ENCODE measurements at places on chromosomes 3 and 15. TPM values are rescaled to one million over a fixed set of nuclear protein-coding genes. Genes with fewer than 3 reads are reported as not detected.

DNA sequence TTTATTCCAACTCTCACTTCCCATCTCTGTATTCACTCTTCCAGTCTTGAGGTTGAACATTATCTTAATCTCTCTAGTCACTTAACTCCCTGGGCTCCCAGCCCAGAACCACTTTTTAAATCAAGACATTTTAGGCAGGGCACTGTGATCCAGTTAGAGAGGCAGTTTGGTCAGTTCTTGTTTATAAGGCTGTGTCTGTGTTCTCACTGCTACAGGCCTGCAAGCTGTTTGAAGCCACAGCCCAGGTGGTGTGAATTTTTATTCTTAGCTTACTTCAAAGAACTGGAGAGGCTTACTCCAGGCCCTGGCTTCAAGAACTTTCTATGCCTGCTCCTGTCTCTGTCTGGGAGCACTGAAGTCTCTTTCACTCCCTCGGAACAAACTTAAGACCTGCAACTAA is 906.1 kb downstream of the CADM2 start:
- no peak for DNase-seq

The RCCD1 gene
- 18.5 TPM for total RNA-seq

GRCh38 chr3:89335693-89336092 is 228.3 kb downstream of the EPHA3 start:
- DNase-seq, result no peak

The FILIP1L gene
- total RNA-seq, result 17.1 TPM

DNA sequence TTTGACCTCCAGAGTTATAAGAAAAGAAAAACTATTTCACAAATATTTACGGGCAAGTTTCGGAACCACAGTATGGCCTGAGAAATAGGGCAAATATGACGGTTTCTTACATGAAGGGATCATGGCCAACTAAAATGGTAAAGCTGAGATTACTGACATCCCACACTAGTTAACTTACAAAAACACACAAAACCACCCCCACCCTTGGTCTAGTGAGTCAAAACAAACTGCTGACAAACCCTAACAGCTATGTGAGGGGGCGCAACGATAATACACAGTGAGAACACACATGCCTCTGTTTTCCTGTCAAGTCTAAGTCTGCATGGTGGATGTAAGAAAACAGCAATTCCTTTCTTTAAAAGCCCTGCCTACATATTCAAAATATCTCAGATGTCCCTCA is 32.3 kb downstream of the CBLB start:
- DNase-seq, result no peak

DNA sequence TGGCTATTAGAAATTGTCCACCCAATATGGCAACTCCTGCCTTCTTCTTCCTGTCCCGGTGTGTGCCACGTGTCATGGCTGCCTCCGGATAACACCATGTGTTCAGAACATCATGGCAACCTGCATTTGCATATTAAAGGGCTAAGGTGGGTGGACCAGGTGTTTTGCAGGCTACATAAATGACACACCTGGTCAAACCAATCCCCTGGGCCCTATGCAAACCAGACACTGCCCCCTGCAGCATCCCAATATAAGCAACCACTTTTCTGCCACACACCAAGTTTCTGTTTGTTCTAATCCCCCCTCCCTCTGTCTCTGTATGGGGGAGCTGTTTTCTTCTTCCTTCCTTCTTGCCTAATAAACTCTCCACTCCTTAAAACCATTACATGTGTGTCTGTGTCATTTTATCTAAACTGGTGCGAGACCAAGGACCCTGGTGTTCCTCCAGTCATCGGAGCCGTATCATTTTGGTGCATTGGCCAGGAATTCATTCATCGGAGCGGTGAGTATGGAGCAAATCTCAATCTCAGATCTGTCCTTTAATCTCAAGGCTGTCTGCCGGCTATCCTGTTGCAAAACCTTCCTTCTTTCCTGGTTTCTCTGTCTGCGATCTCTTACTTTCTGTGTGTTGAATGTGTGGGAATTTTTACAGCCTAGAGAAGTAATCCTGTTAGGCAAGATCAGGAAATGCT is 44.5 kb downstream of the NCEH1 start:
- no peak for DNase-seq

GRCh38 chr3:172397716-172398405 is 50.4 kb downstream of the GHSR start:
- no peak for DNase-seq

GRCh38 chr15:60922736-60923135 is 306.4 kb downstream of the RORA start:
- DNase-seq, result no peak

The CHRD gene
- 8.7 TPM for total RNA-seq

The GASK1A gene
- total RNA-seq, result 10.0 TPM

- DNase-seq, result peak; percentile 55
These were observed 42.7 kb upstream of the PRICKLE2 start for GRCh38 chr3:64267721-64268604.

DNA sequence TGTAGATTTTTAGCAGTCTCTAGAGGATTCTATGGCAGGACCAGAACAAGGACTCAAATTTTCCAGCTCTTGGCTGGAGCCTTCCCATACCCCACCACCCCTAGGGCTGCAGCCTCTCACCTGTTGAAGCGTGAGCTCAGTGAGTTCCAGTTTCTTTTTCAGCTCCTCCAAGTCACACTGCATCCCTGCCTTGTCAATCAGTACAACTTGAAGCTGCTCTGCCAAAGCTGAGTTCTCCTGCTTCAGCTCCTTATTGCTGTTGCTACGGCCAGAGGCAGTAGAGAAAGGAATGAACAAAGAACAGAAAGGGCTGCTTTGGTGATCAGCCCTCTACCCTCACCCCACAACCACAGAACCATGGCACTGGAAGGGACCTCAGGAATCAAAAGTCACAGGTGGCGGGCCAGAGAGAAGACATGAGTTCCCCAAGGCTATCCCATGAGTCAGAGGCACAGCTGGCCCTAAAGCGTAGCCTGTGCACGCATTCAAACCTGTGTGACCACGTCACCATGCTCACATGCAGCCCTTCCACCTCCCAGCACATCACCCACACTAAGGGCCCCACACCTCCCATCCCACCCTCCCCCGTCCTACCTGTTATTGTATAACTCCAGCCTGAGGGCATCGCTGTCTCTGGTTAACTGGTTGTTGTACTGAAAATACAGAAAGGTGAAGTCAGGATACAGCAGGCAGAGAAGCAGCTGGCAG is 83.3 kb upstream of the C2CD4B start:
- DNase-seq, result no peak

DNA sequence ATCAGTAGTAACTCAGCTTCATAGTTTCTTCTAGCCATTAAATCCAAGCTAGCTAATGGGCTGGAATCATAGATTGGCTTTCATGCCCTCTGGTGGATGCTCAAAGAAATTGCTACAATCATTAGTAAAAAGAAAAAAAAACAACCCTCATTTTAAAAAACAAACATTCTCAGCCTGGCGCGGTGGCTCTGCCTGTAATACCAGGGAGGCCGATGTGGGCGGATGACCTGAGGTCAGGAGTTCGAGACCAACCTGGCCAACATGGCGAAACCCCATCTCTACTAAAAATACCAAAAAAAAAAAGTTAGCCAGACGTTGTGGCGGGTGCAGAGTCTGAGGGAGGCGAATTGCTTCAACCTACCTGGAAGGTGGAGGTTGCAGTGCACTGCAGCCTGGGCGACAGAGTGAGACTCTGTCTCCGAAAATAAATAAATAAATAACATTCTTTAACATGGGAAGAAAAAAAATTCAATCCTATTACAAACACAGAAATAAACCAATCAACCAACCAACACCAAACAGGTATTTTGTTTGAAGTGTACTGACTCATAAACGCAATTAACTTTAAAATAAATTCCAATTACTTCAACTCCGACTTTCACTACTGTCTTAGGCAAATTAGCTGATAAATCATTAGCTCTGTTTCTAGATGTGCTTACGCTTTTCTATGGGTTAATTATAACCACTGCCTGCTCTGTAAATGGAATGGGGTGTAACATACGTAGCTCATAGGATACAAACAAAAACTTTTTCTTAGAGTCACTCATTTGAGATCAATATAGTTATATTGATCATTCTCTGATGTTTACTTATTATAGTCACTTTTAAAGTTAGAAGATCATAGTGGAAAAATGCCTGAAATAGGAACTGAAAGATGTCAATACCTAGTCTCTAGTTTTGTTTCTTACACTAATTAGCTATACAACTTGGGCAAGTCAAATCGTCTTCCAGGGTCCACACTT is 24.9 kb downstream of the TMEM207 start:
- peak; percentile 35 for DNase-seq

DNA sequence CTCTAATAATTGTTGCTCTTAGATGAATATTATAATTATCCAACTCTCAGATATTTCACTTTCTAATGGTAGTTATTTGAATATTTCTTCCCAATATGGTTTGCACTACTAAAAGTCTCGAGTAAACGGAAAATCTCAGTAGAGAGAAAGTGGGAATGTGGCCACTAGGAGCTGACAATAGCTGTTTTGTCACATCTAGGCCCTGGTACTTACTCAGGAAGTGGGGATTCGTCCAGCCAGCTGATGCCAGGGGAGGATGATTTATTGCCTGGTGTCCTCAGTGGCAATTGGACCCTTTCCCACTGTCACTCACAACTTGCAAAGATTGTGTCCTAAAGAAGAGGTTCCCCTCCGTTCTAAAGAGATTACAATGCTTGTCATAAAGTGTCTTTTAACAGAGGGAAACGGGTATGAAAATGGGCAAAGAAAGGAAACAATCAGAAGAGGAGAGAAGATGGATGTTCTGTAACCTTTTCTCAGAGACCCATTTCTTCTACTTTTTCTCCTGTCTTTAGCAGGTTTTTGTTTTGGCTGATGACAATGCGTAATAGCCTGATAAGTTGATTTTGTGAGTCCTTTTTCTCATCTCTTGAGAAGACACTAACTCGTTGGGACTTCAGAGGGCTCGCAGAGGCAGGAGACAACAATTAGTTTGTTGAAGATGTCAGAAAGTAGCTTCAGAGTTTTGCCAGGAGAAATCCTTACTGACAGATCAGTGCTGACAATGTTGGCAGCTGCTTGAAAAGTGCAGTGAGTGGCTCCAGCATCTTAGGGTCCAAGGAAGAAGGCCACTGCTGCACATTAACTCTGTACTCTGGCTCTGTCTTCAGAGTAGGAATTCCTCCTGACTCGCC is 320.6 kb downstream of the MECOM start:
- DNase-seq, result no peak
